ENCODE measurements at places on chromosomes 11 and 22.

DNA sequence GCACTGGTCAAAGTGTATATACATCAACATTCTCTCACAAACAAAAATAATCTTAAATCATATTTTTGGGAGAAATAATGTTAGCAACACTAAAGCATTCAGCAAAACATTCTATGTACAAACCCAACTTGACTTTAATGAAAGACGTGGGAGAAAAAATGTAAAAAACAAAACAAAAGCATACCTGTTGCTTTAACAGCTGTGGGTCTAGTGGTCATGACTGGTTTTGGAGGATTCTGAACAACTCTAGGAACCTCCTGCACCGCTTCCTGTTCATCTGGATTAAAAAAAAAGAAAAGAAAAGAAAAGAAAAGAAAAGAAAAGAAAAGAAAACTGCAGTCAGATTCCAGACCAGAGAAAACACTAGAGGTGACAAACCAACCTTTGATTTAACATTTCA lies 2.1 kb downstream of the FNBP4 start:
- no peak for DNase-seq

DNA sequence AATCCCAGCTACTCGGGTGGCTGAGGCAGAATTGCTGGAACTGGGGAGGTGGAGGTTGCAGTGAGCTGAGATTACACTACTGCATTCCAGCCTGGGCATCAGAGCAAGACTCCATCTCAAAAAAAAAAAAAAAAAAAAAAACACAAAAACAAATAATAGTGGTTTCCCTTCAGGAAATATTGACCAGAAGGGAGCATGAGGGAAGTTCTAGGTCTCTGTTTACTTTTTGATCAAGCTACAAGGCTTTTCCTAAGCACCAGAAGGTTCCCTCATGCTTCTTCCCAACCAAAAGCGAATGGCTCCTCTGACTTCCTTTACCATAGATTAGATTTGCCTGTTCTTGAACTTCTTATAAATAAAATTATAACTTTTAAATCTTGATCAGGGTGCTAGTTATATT lies 18.3 kb downstream of the MYO18B start:
- no peak for DNase-seq

- DNase-seq: no peak
Measured at GRCh38 chr11:17724020-17724908, 4.9 kb downstream of the MYOD1 start.

- no peak for DNase-seq
Measured at GRCh38 chr22:46038516-46039430, 61.8 kb upstream of the WNT7B start.

DNA sequence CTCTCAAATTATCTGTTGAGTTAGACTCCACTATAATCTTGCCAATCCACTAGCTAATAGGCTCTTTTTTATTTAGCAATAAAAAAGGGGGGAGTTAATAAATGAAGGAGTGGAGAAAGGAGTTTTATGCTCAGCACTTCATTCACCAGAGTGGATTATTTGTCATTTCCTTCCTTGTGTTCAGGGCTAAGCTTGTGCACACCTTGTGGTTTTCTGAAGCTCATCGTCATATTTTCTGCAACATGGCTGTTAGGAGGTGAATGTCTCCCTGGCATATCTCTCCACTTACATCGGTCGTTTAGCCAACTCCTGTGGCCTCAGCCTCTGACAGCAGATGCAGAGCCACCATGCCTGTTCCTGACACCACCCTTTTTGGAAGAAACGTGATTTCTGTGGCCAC lies 83.9 kb upstream of the MTNR1B start:
- no peak for DNase-seq

DNA sequence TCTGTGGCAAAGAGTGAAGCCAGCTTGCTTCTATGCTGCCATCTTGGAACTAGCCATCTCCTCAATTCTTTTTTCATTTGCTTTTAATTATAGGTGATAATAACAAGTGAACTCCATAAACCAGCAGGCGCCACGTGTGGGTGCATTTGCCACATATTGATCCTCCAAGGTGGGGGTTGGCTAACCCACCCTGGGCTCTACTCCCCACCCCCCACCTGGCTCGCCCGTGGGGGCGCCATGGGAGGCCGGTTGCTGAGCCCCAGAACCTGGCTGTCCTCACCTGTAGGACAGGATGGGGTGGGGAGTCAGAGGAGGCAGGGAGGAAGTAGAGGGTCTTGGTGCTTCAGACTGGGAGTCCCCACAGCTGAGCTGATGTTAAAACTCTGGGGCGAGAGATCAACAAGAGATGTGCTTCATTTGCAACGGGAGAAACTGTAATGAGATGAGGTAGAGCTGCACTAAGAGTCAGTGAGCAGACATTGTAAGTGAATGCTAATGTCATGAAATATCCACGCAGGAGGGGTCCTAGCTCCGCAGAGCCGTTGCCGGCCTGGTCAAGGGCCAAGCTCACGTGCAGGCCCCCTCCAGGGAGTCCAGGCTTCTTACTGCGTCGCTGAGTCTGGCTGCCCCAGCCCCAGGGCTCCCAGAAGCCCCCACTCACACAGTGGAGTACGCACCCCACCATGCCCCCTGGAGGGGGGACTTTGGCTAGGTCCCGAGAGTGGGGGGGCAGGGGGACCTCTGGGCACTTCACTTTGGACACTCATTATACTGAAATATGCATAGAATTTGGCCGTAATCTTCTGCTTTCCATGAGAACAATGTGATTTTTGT lies 59.4 kb downstream of the BRD1 start:
- no peak for DNase-seq

- DNase-seq: no peak
Measured at GRCh38 chr22:30420347-30421125, 5.0 kb upstream of the MTFP1 start.

DNA sequence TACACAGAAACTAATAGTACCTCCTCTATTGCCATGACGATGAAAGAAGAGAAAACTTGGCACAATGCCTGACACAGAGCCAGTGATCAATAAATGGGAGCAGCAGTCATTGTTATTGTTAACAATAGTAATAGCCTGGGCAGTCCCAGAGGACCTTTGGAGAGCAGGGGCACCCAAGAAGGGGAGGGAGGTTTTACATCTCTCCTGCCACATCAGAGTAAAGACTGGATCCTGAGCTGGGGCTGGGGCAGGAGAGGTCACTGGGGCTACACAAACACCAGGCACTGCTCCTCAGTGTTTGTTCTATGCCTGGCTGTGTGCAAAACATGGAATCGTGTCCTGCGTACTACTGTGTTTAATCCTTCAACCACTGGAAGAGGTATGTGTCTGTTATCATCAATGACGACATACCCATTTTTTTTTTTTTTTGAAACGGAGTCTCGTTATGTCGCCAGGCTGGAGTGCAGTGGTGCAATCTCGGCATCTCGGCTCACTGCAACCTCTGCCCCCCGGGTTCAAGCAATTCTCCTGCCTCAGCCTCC lies 25.0 kb upstream of the CREB3L1 start:
- no peak for DNase-seq
